ENCODE measurements at places on chromosomes 5 and 9. TPM values are rescaled to one million over a fixed set of nuclear protein-coding genes. Genes with fewer than 3 reads are reported as not detected.

TBCA gene
- 249 TPM for polyA plus RNA-seq

PTCD2 gene
- 11.7 TPM for polyA plus RNA-seq

DNA sequence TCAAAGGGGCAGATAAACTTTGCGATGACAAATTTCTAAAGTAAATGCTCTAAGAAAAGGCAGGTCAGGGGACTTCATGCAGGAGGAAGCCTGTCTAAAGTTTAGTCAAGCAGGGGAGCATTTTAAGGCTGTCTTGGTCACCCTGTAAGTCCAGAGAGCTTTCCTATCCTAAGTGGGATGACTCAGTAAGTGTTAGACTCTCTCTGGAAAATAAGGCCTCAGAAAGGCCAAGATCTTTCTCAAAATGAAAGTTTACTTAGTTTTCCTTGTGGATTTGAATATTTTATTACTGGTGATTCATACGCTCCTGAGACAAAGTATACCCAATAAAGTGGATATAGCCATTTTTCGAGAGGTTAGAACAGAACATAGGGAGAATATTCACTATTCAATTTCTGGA, 806.9 kb upstream of the CDH9 start:
- no peak for DNase-seq

- DNase-seq, result no peak
Measured at GRCh38 chr5:180126716-180127681, 55.4 kb upstream of the RNF130 start.

RASGRF2 gene
- 1.8 TPM for polyA plus RNA-seq

- no peak for DNase-seq
Measured at GRCh38 chr9:4170231-4170630, 129.6 kb downstream of the GLIS3 start.

FAM200C gene
- polyA plus RNA-seq, result 16.1 TPM

DNA sequence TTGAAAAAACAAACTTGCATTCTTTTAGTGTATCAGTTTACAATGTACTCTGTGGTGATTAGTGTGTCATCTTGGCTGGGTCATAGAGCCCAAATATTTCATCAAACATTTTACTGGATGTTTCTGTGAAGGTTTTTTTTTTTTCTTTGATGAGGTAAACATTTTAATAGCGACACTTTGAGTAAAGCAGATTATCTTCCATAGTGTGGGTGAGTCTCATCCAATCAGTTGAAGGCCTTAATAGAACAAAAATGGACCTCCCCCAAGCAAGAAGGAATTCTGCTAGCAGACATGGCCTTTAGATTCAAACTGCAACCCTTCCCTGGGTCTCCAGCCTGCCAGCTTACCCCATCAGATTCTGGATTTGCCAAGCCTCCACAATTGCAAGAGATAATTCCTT, 72.5 kb downstream of the FSTL4 start:
- no peak for DNase-seq

CDKN2A gene
- polyA plus RNA-seq, result 0.53 TPM

- DNase-seq, result no peak
Measured at GRCh38 chr5:123950701-123951581, 439.0 kb downstream of the CSNK1G3 start.

IER5L gene
- 17.4 TPM for polyA plus RNA-seq

LCN1 gene
- polyA plus RNA-seq, result not detected

SETX gene
- polyA plus RNA-seq, result 57.8 TPM

GRCh38 chr9:111287127-111287526, 42.9 kb downstream of the OR2K2 start:
- no peak for DNase-seq

- DNase-seq, result no peak
Measured at GRCh38 chr5:33639474-33639873, 198.7 kb downstream of the TARS1 start.

PCDHB2 gene
- 7.9 TPM for polyA plus RNA-seq

DNA sequence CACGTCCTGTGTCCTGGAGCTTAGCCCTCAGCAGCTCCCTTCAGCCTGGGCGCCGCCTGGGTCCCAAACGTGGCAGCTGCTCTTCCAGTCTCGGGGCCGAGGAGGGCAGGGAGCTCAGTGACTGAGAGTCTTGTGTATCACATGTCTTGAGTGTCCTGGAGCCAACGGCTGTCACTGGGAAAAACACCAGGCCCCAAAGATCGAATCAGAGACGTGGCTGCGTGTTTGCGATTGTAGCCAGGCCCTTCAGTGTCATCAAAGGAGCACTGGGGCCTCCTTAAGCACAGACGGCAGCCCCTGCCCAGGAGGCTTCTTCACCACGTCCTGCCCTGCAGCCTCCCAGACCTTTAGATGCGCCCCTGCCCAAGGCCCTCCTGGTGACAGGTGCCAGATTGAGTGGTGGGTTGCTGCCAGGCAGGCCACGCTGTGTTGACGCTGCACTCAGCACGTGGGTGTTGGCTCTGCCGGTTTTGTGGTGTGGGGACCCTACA, 5.7 kb upstream of the EXOC3 start:
- no peak for DNase-seq

DNA sequence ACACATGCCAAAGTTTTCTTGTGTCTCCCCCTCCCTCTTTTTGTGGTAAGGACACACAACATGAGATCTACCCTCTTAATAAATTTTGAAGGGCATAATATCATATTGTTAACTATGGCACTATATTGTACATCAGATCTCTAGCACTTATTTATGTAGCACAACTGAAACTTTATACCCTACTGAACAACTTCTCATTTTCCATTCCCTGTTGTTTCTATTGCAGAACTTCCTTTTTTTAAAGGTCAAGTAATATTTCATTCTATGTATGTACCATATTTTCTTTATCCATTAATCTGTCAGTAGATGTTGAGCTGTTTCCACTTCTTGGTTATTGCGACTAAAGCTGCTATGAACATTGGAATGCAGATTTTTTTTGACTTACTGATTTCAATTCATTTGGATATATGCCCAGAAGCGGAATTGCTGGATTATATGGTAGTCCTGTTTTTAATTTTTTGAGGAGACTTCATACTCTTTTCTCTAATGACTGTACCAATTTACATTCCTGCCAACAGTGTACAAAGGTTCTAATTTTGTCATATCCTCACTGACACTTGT, 305.3 kb downstream of the PRR16 start:
- no peak for DNase-seq

DNA sequence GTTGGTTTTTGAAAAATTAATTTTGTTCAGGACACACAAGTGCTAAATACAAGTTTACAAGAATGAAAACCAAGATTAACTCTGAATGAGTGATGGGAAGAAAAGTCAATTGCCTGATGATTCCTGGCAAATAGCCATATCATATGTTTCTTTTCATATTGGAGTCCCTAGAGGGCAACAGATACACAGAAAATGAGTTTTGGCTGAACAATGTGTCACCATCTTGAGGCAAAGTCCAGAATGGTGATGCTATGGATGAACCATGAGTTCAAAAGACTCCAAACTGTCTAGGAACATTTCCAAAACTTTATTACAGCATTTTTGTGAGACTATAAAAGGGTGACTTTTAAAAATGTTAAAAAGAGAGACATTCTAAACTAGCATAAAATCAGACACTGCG, 382.9 kb downstream of the TMEM161B start:
- DNase-seq, result no peak

- DNase-seq, result no peak
Measured at GRCh38 chr9:94741866-94742265, 15.4 kb downstream of the AOPEP start.

- no peak for DNase-seq
Measured at GRCh38 chr5:149951138-149951749, 6.7 kb upstream of the PDE6A start.

PCDHB9 gene
- polyA plus RNA-seq, result 4.4 TPM

DNA sequence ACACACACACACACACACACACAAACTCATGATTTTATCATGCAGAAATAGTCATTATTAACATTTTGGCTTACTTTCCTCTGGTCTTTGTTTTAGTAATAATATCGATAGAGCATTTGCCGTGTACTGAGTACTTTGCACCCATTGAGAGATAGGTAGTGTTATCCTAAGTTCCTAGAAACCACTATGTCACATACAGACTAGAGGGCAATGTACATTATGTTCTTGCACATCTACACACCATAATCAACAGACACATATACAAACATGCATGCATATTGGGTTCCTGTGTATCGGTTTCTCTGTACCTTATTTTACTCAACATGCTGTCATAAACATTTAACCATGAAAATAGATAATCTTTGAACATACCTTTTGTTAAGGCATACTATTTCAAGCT, 45.7 kb downstream of the MAT2B start:
- no peak for DNase-seq

GRCh38 chr5:174504266-174504726, 220.1 kb upstream of the MSX2 start:
- DNase-seq, result no peak

- DNase-seq, result no peak
Measured at GRCh38 chr5:68679041-68679440, 414.8 kb upstream of the SLC30A5 start.

GRCh38 chr9:129404621-129405020, 216.3 kb downstream of the C9orf50 start:
- no peak for DNase-seq

Data from left renal pelvis (tissue), 4 donors.